Naive thymus-derived CD4-positive, alpha-beta T cell (primary cell): ENCODE measurements at places on chromosomes 5 and 9. TPM values are rescaled to one million over a fixed set of nuclear protein-coding genes. Genes with fewer than 3 reads are reported as not detected.

- no peaks in the 10 kb centered on the region for H3K36me3 ChIP-seq
- no peaks in the 10 kb centered on the region for H3K27me3 ChIP-seq
- H3K27ac ChIP-seq, result no peak overlapping the region
- H3K4me1 ChIP-seq, result no peaks in the 10 kb centered on the region
- H3K4me3 ChIP-seq, result no peak overlapping the region
- no peak for DNase-seq
Measured at GRCh38 chr9:33429256-33429985, 18.0 kb downstream of the AQP3 start.

CDK7 gene
- 18.2 TPM for total RNA-seq

DNA sequence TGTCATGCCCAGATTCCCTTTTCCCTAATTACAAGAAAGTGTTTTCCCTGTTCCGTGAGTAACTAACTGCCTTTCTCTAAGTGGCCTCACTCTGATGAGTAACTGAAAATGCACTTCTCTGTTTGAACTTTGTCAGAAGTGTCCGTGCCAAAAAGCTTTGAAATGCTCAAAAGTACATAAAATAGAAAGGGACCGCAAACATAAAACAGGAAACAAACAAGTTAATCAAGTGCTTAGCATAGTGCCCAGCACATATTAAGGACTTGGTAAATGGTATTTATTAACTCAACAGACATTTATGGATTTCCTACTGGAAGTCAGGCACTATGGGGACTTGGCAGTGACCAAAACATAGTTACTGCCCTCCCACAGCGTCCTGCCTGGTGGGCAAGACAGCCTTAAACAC is 22.3 kb downstream of the AQP3 start:
- no peak for DNase-seq
- no peak overlapping the region for H3K4me3 ChIP-seq
- no peaks in the 10 kb centered on the region for H3K4me1 ChIP-seq
- H3K27ac ChIP-seq, result no peak overlapping the region

CCDC69 gene
- 94.8 TPM for total RNA-seq

DNA sequence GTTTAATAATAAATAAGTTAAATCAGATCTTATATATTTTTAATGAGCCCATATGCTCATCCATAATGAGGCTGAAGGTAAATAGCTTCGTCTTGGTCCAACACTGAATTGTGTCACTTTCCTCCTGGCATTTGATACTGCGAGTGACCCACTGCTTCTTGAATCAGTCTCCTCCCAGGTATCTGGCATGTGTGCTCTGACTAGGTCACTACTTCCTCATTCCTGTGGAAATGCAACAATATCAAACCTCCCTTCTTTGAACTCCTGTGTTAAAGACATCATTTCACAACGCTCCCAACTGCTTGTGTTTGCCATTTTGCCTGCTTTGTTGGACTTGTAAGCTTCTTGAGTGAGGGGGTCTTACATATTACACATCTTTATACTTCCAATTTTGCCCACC is 157.7 kb downstream of the SLC24A2 start:
- H3K4me1 ChIP-seq, result no peaks in the 10 kb centered on the region
- DNase-seq, result no peak
- H3K27me3 ChIP-seq, result no peaks in the 10 kb centered on the region

- H3K4me1 ChIP-seq, result no peaks in the 10 kb centered on the region
- no peak for DNase-seq
- H3K27me3 ChIP-seq, result no peaks in the 10 kb centered on the region
- no peak overlapping the region for H3K4me3 ChIP-seq
- H3K27ac ChIP-seq, result no peak overlapping the region
Measured at GRCh38 chr5:157445745-157446411, 14.1 kb upstream of the NIPAL4 start.

OR1J2 gene
- total RNA-seq, result 0.69 TPM

- no peak overlapping the region for H3K4me3 ChIP-seq
- H3K27ac ChIP-seq, result no peak overlapping the region
- H3K27me3 ChIP-seq, result no peaks in the 10 kb centered on the region
- DNase-seq, result no peak
Measured at GRCh38 chr5:145903113-145903512, 30.3 kb upstream of the GRXCR2 start.

NSD1 gene
- 100 and 105 TPM in 2 replicates for total RNA-seq

DNA sequence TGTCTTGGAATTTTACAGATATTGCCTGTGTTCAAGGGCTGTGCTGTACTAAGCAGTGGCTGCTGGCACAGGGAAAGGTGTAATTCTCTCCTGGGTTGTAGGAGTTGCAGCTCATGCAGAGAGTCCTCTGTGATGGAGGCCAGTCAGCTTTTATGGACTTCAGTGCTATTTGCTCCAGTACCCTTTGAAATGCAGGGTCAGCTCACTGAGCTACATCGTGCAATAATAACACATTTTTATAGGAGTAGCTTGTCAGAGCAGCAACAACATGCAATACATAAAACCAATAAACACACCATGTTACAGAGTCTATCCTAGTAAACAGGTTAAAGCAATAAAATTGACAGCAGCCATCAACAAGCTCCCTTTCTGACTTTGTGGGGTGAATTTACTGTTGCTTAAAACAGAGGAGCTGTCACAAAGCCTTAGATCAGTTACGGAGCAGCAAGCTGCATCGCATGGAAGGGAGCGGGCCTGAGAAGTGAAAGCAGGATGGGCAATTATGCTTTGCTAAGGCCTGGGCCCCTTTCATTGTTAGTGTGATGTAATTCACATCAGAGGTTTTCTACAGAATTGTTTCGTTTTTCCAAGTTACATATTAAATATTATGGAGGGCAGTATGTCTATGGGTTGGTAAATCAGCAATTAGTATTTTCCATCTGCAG is 16.8 kb downstream of the CD180 start:
- no peaks in the 10 kb centered on the region for H3K27me3 ChIP-seq
- no peaks in the 10 kb centered on the region for H3K36me3 ChIP-seq
- no peak for DNase-seq
- H3K27ac ChIP-seq, result no peak overlapping the region

GRCh38 chr5:6728795-6729183 is 15.6 kb downstream of the TENT4A start:
- no peaks in the 10 kb centered on the region for H3K27me3 ChIP-seq
- no peak overlapping the region for H3K27ac ChIP-seq
- peaks cover 2% of the 10 kb centered on the region for H3K36me3 ChIP-seq
- no peak overlapping the region for H3K4me3 ChIP-seq

CXCL14 gene
- total RNA-seq, result not detected

DNA sequence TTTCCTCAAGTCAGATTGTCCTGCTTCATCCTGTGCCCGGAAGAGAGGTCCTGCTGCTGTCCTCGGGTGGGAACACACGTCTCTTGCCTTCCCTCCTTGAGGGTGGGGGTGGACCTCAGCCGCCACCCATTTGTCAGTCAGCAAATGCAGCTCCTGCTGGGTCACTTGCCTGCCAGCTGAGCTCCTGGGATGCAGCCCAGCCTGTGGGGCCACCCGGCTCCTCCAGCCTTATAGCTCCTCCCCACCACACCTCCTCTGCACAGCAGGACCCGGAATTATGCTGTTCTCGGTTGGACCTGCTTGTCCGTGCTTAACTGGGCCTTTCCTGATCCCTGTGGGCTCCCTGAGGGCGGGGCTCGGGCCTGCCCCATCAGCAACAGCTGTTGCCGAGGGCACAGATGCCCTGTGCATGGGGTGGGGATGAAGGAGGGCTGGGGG is 52.7 kb downstream of the RXRA start:
- H3K27ac ChIP-seq, result no peak overlapping the region
- no peak for DNase-seq
- no peaks in the 10 kb centered on the region for H3K36me3 ChIP-seq

TAF1L gene
- total RNA-seq, result 0.05 TPM in 1 of 2 replicates, not detected in the other

GRCh38 chr5:138874241-138874640 is 894 bp downstream of the LRRTM2 start:
- no peak overlapping the region for H3K4me3 ChIP-seq
- DNase-seq, result no peak
- H3K27ac ChIP-seq, result no peak overlapping the region
- H3K36me3 ChIP-seq, result no peaks in the 10 kb centered on the region

GRCh38 chr5:132764671-132765238 is 12.3 kb downstream of the SEPTIN8 start:
- H3K36me3 ChIP-seq, result no peaks in the 10 kb centered on the region
- no peak for DNase-seq
- no peak overlapping the region for H3K27ac ChIP-seq
- H3K4me3 ChIP-seq, result no peak overlapping the region
- H3K27me3 ChIP-seq, result no peaks in the 10 kb centered on the region
- no peaks in the 10 kb centered on the region for H3K4me1 ChIP-seq

FAM169A gene
- total RNA-seq, result 15.6 TPM

GRCh38 chr5:34038390-34038789 is 4.6 kb downstream of the C1QTNF3 start:
- no peak for DNase-seq
- H3K27ac ChIP-seq, result no peak overlapping the region
- H3K27me3 ChIP-seq, result no peaks in the 10 kb centered on the region
- no peaks in the 10 kb centered on the region for H3K36me3 ChIP-seq

DNA sequence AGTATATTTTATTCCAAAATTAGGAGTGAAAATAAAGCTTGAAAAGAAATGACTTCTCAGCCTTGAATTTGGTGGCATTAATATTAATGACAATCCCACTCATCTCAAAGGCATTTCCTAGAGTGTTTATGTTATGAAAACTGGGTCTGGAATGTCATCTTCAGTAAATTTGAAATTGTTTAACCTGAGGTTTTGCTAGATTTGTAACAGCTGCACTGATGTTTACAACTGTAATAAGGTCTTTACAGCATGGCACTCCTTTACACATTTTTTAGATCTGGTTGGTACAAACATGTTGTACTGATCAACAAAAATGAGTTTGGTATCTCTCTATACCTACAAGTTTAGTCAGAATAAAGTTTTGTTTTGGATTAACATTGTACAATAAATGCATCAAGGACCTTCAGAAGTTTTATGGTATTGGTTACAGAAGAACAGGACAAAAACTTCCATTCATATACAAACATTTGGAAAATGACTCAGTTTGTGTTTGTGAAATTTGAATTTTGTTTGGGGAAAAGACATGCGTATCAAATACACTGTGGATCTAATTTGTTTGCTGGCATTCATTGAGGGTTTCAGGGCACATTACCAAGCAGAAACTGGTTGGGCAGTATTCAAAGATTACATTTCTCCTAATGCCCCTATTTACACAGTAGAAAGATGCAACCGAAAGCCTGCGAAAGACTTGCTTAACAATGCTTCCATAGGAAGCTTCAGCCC is 11.6 kb downstream of the FANCC start:
- no peaks in the 10 kb centered on the region for H3K4me1 ChIP-seq
- DNase-seq, result no peak
- H3K27ac ChIP-seq, result no peak overlapping the region
- no peaks in the 10 kb centered on the region for H3K27me3 ChIP-seq
- no peaks in the 10 kb centered on the region for H3K36me3 ChIP-seq

- no peaks in the 10 kb centered on the region for H3K27me3 ChIP-seq
- H3K36me3 ChIP-seq, result no peaks in the 10 kb centered on the region
- H3K4me3 ChIP-seq, result no peak overlapping the region
- no peak for DNase-seq
- H3K27ac ChIP-seq, result no peak overlapping the region
- no peaks in the 10 kb centered on the region for H3K4me1 ChIP-seq
Measured at GRCh38 chr5:175250426-175250825, 193.6 kb downstream of the DRD1 start.

WNK2 gene
- total RNA-seq, result not detected

PCDHB8 gene
- not detected in 2 replicates for total RNA-seq

GRCh38 chr5:58681943-58682342 is 99.1 kb downstream of the RAB3C start:
- H3K4me3 ChIP-seq, result no peak overlapping the region
- no peak for DNase-seq
- H3K36me3 ChIP-seq, result no peaks in the 10 kb centered on the region
- no peaks in the 10 kb centered on the region for H3K27me3 ChIP-seq

WDR38 gene
- total RNA-seq, result not detected in 2 replicates

DNA sequence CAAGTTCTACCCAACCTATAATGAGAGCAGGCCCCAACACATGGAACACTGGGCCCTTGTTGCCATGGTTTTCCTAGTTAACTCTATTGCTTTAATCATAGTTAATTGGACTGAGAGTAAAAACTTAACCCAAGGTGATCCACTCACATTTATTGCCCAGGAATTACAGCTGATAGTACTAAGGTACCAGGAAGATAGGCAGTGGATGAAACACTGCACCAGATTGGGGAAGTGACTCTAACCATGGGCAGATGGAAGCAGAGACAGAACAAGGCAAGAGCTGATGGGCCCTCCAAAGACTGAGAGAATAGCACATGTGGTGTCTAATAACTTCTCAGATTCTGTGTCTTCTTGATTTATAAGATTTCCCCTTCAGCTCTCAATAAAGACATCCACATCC is 145.7 kb upstream of the TRIM32 start:
- H3K36me3 ChIP-seq, result no peaks in the 10 kb centered on the region
- no peak overlapping the region for H3K4me3 ChIP-seq
- no peaks in the 10 kb centered on the region for H3K4me1 ChIP-seq
- DNase-seq, result no peak
- no peak overlapping the region for H3K27ac ChIP-seq

LRRC70 gene
- total RNA-seq, result 0.48 and 1.4 TPM in 2 replicates

GRCh38 chr5:68122439-68123328 is 92.9 kb upstream of the PIK3R1 start:
- H3K27me3 ChIP-seq, result no peaks in the 10 kb centered on the region
- H3K27ac ChIP-seq, result no peak overlapping the region
- no peak overlapping the region for H3K4me3 ChIP-seq

DNA sequence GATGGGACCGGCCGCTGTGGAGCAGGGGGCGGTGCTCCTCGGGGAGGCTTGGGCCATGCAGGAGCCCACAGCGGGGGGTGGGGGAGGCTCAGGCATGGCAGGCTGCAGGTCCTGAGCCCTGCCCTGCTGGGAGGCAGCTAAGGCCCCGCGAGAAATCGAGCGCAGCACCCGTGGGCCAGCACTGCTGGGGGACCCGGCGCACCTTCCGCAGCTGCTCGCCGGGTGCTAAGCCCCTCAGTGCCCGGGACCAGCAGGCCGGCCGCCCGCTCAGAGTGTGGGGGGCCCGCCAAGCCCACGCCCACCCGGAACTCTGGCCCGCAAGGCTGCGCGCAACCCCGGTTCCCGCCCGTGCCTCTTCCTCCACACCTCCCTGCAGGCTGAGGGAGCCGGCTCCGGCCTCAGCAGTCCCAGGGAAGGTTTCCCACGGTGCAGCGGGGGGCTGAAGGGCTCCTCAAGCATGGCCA is 131.5 kb downstream of the SNX18 start:
- peaks cover 36% of the 10 kb centered on the region for H3K4me1 ChIP-seq
- H3K27ac ChIP-seq, result no peak overlapping the region
- H3K36me3 ChIP-seq, result no peaks in the 10 kb centered on the region

GRCh38 chr5:76341651-76342334 is 61.3 kb upstream of the IQGAP2 start:
- no peaks in the 10 kb centered on the region for H3K27me3 ChIP-seq
- H3K4me1 ChIP-seq, result peaks cover 15% of the 10 kb centered on the region
- H3K4me3 ChIP-seq, result no peak overlapping the region
- H3K36me3 ChIP-seq, result no peaks in the 10 kb centered on the region
- H3K27ac ChIP-seq, result no peak overlapping the region

FAM221B gene
- total RNA-seq, result not detected

DNA sequence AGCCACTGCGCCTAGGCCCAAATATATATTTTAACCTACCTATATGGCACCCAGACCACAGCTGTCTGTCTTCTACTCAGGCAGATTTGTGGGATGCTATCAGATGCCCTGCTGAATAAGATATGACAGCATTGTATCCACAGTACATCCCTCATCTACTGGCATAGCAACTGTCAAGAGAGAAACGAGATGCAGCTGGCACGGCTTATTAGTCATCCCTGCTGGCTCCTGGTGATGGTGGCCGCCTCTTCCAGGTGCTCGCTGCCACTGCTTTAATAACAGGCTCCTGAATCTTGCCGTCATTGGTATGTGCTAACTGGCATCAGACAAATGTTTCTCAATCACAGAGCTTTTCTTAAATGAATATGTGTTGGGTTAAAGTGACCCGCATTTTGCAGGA is 34.0 kb downstream of the B4GALT1 start:
- H3K27me3 ChIP-seq, result no peaks in the 10 kb centered on the region
- no peak overlapping the region for H3K27ac ChIP-seq
- H3K4me1 ChIP-seq, result peaks cover 23% of the 10 kb centered on the region
- no peak overlapping the region for H3K4me3 ChIP-seq
- H3K36me3 ChIP-seq, result peaks cover 5% of the 10 kb centered on the region
